ENCODE measurements at places on chromosomes 1 and 21.

- no peak for DNase-seq
Measured at GRCh38 chr1:177959811-177960515, 9.9 kb downstream of the SEC16B start.

- DNase-seq = no peak
Measured at GRCh38 chr1:3922851-3923250, 22.8 kb upstream of the C1orf174 start.

DNA sequence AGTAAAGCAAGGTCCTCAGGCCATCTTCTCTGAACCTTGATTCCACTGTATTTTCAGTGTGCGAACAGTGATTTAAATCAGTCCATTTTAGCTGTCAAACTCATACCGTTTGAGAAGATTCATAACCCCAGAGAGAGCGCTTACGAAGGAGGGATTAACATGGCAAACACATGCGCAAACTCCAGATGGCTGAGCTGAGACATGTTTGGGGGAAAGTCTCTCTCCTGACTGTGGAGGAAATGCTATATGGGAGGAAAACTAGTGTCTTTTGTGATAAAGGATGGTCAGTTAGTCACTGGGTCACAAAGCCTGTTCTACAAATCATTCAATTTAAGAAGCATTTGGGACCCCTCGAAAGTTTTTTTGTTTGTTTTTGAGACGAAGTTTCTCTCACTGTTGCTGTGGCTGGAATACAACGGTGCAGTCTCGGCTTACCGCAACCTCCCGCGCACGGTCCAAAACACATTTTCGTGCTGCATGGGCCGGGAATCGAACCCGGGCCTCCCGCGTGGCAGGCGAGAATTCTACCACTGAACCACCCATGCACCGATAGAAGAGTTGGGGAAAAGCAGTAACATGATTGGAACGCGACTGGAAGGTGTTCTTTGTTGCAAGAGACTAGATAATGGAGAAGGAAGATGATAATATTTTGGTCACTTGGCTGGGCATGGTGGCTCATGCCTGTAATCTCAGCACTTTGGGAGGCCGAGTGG lies 58.4 kb upstream of the CXADR start:
- DNase-seq = peak; percentile 23

DNA sequence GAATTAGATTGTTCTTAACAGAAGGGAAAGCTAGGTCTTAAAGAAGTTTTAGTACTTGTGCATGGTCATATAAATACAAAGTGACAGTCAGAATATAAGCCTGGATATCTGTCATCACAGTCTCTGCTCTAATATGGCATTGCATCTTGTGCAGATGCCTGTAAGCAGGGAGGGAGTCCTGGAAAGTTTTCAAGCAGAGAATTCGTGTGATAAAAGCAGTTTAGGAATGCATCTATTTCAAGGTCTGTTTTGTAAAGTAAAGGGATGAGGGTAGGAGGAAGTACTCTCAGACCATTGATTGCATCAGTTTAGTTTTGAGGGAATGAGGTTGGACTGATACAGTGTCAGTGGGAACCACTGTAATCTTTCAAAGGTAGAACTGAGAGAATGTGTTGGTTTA lies 30.6 kb downstream of the IARS2 start:
- DNase-seq = no peak

GRCh38 chr1:210918893-210919292 lies 215.1 kb downstream of the KCNH1 start:
- DNase-seq = no peak

DNA sequence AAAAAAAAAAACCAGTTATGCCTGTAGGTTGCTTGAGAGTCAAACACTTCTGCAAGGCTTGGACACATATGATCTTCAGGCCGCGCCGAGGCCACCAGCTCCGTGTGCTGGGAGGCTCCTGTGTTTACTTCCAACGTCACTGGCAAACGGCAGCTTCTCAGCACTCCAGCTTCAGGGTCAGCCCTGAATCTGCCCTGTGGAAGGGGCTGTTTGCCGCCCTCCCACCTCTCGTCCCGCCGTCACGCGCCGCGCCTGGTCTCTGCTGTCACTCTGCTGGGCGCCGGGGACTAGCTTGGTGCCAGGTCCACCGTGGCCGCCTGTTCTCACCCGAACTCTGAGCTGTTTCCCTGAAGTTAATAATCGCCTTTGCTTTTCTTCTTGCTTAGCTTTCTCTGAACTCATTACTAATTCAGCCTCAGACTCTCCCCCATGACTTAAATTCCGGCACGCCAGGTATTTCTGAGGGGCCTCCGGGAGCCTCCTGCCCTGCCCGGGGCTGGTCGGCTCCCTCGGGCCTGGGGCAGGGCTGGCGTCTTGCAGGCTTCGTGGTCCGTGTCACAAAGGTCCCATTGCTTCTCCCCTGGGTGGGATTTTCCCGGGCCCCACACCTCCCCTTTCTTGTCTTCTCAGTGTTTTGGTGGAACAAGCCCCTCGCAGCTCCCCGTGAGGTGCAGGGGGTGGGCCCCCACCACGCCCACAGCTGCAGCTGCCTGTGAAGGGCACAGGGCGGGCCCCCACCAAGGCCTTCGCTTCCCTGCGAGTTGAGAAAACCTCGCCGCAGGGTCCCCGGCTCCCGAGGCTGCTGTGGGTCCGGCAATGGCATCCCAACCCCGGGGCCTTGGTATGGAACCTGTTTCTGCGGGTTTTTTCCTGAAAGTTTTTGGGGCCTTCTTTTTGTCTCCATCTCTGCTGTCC lies 14.6 kb upstream of the C1orf159 start:
- DNase-seq = no peak

- no peak for DNase-seq
Measured at GRCh38 chr1:30087465-30087864, 635.9 kb downstream of the MATN1 start.

GRCh38 chr1:172070055-172070454 lies 228.8 kb downstream of the DNM3 start:
- no peak for DNase-seq
